SK-N-SH (cell line): ENCODE measurements at places on chromosomes 13 and 19. TPM values are rescaled to one million over a fixed set of nuclear protein-coding genes. Genes with fewer than 3 reads are reported as not detected.
A peak's percentile ranks its signal among the peaks of the same experiment; 100 is the strongest.

DNA sequence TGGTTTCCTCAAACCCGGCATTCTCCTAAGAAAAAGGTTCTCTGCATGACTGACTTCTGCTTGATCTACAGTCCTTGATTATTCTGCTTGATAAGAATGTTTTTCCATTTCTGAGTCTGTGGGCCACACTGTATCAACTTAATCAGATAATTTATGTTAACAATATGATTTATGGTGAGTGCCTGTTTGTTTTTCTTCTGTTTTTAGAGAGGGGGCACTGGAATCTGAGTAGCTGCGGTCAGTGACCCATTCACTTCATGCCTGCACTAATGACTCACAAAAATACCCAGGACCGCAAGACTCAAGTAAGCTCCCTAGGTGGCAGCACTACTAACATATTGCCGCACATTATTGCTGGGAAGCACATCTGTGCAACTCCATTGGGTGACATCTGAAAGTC lies 542.3 kb upstream of the ATXN8OS start:
- DNase-seq: peak; percentile 22

ONECUT3 gene
- not detected in 2 replicates for polyA plus RNA-seq

DNA sequence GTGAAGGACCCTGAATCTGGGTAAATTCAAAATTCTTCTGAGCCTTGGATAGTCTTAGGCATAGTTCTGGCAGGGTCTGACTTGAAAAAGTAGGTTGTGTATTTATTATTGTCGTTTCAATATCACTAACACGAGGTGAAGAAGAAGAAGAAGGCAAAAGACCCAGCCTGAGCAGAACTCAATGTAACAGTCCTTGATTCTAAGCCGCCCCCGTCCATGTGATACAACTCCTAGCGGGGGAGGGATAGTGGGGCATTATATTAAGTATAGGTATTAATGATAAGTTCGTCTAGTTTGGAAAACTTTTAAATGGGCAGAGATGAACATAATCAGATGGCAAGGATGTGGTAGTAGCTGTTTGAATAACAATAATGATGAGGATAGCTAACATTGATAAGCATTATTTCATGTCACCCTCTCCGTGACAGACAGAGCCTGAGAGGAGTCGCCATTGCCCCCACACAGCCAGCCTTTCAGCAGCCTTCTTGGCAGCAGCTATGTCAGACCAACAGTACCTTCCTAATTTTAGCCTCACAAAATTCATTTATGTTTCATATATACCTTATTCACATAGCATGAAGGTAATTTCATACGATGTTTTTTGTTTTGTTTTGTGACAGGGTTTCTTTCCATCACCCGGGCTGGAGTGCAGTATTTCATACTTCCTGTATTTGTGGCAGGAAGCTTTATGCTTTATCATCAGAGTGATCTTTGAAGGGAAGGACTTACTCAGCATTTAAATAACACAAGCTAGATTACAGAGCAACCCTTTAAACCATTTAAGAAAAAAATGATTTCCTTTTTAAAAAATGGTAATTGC lies 64.4 kb upstream of the NPAS1 start:
- DNase-seq: no peak

DNA sequence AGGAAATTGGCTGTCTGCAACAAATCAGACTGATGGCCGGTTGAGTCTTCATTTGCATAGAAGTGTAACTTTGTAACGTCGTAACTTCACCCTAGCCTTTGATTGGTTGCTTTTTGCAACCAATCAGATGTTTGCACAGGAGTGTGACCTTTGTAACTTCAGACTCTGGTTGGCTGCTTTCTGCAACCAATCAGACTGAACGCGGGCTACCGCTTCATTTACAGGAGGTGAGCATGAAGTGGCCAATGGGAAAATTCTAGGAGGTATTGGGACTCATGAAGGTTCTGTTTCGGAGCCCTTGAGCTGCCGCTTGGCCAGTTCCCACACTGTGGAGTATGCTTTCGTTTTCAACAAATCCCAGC lies 441 bp upstream of the ZNF559 start:
- peak; percentile 66 for DNase-seq

DNA sequence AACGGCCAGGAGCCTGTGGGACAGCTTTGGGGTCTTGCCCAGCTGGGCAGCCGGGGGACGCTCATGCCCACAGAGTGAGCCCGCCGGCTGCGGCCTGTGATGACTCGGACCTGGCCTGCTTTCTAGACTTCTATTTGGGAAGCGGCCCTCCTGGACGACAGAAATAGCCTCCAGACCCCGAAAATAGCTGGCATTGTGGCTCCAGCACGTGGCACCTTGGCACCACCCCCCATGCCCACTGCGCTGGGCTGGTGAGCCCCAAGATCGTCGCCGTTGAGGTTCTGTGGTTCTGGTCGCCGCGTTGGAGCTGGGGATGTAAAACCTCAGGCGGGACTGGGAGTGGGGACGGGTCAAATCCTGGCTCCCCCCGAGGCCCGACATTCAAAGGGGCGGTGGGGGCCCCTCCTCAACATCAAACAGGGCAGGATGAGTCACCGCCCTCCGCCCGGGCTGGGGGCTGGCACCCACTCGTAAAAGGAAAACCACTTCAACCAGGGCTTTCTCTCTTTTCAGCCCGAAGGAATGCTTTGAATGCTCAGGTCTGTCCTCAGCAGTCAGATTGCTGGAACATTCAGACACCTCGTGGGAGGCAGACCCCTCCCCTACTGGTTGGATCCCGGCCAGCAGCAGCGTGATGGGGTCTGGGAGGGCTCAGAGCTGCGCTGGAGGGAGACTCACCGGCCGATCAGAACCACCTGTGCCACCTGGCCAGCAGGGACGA lies 42.1 kb downstream of the GADD45B start:
- no peak for DNase-seq

DNA sequence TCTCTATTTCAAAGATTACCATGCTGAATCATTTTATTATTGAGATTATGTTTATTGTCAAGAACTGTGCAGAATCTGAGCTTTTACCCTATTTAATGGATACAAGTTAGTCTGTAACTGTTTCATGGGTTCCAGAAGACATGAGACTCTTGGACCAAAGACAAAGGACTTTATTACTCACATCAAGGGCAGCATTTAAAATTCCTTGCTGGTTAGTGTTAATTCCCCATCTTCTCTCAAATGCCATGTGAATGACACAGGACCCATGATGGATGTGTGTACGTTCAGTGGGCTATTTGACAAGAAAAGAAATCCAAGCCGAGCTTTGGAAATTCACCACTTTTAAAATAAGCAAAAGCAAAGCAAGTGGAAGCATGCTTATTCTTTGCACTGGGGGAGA lies 139.9 kb downstream of the PCDH20 start:
- DNase-seq: no peak

SHANK1 gene
- polyA plus RNA-seq: 0.28 and 0.31 TPM in 2 replicates

- no peak for DNase-seq
These were observed 38.9 kb downstream of the DACH1 start for GRCh38 chr13:71828117-71828516.

ZNF585A gene
- polyA plus RNA-seq: 9.8 and 13.0 TPM in 2 replicates

DNA sequence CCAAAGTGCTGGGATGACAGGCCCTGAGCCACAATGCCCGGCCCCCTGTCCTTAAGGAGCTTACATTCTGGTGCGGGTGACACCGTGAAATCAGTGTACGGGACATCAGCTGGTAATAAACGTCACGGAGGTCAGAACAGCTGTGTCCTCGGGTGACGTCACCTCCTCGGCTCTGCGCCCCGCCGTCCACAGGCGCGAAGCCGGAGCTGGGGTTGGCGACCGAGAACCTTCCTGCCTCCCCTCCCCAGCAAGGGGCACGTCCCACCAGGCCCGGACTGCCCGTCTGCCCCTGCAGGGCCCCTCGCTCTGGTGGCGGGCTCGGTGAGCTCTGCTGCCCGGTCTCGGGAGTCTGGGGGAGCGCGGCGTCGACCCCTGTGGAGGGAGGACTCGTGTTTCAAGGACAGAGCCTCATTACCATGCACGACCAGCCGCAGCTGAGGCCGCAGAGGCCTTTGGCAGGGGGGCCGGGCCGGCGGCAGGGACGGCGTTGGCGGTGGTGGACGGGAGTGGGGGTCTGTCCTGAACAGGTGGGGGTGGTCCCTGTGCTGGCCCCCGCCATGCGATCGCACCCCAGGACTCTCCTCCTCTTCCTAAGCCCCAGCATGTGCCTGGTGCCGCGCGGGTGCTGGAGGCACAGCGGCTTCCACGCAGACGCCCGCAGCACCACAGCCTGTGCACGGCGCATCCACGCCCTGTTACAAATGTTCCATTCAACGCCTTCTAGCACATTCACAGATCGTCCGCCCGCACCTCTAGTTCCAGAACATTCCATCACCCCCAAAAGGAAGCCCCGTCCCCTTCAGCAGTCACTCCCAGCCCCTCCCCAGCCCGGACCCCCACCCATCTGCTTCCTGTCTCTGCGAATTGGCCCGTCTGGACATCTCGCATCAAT lies 5.4 kb downstream of the LINGO3 start:
- DNase-seq: no peak

CYP2A7 gene
- polyA plus RNA-seq: not detected in 2 replicates

CCL25 gene
- not detected in 2 replicates for polyA plus RNA-seq

DNA sequence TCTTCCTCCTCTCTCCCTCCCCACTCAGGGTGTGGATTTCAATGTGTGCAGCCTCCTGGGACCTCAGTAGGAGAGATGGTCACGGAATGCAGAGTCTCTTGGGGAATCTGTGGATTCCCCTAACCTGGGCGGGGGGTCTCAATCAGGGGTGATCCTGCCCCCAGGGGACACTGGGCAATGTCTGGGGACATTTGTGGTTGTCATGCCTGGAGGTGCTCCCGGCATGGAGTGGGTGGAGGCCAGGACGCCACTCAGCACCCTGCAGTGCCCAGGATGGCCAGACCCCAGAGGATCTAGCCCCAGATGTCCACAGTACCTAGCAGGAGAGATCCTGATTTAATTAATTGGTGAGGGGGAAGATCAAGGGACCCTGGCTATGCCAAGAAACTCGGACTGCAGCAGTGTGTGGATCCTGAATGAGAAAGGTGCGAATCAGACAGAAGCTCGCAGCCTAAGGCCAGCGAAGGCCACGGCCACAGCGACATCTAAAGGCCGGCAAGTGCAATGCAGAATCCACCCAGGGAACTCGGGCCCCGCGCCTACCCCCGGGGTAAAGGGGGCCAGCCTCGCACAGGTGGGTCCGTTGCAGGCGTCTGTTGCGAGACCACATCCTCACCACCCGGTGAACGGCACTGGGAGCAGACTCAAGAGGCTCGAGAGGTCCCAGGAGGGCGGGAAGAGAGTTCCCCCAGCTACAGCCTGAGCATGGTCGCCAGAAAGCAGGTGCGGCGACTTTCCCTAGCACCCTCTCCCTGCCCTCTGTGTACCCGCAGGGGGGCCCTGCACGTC lies 88.8 kb downstream of the GNG7 start:
- peak; percentile 78 for DNase-seq

TEX101 gene
- polyA plus RNA-seq: 0.07 and 0.32 TPM in 2 replicates

SIGLEC5 gene
- polyA plus RNA-seq: not detected in 2 replicates

IGFLR1 gene
- 5.1 and 5.6 TPM in 2 replicates for polyA plus RNA-seq

- DNase-seq: no peak
These were observed 28.8 kb downstream of the LSM14A start for GRCh38 chr19:34201133-34201532.

LRRC25 gene
- polyA plus RNA-seq: not detected in 2 replicates

GRCh38 chr13:51815848-51816247 lies 11.9 kb upstream of the DHRS12 start:
- DNase-seq: no peak

SPRED3 gene
- 10.5 and 11.1 TPM in 2 replicates for polyA plus RNA-seq

PTPRS gene
- 57.1 and 91.0 TPM in 2 replicates for polyA plus RNA-seq

FSD1 gene
- 46.7 and 49.0 TPM in 2 replicates for polyA plus RNA-seq

OSCAR gene
- 0.97 and 1.2 TPM in 2 replicates for polyA plus RNA-seq

GRCh38 chr13:64099994-64100393 lies 2684.3 kb upstream of the PCDH20 start:
- DNase-seq: no peak

KPTN gene
- 15.8 and 17.7 TPM in 2 replicates for polyA plus RNA-seq

DNA sequence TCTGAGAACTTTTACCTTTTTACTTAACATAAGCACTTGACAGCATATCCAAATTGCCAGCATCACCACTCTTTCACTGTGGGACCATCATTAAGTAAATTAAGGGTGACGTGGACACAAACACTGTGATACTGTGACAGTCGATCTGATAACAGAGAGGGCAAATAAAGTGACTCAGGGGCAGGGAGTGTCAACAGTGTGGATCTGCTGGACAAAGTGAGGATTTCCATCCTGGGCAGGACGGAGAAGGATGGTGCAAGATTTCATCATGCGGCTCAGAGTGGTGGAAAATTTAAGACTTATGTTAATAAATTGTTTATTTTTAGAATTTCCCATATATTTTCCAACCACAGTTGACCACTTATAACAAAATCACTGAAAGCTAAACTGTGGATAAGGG lies 60.0 kb upstream of the WDFY2 start:
- DNase-seq: no peak

LRRC8E gene
- polyA plus RNA-seq: 0.02 and 0.23 TPM in 2 replicates

DNA sequence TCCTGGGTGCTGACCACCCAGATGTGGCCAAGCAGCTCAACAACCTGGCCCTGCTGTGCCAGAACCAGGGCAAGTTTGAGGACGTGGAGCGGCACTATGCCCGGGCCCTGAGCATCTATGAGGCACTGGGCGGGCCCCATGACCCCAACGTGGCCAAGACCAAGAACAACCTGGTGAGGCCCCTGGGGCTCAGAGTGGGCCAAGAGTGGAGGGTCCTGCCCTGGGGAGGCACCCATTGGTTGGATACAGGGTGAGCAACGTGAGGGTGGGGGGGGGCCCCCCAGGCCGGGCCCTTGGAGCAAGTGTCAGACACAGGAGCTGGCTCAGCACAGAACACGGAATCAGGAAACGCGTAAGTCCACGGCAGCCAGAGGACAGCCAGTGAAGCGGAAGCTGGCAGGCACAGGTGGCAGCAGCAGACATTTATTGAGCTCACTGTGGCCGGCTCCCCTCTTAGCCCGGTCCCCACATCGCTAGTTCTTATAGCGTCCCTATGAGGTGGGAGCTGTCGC lies 8.9 kb downstream of the KLC3 start:
- DNase-seq: peak; percentile 28

DNA sequence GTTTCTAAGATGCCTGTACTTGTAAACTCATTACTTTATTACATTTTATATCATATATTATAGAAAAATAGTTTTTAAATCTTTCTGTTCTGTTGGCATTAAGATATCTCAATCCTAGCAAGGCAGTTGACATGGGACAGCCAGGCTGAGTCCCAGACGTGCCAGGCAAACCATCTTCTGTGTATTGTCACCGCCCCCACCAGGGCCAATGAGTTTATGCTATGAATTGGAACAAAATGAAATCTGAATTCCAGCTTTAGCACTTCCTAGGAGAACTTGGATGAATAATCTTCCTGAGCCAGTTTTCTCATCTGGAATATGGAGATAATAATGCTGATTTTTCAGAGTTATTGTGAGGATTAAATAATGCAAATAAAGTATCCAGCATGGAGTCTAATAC lies 79.9 kb upstream of the GSX1 start:
- peak; percentile 26 for DNase-seq
